Body of pancreas (tissue), 4 donors: ENCODE measurements at places on chromosomes 1 and 21.

- DNase-seq: no peak
These were observed 4.3 kb downstream of the ZNF326 start for GRCh38 chr1:89999208-89999607.

DNA sequence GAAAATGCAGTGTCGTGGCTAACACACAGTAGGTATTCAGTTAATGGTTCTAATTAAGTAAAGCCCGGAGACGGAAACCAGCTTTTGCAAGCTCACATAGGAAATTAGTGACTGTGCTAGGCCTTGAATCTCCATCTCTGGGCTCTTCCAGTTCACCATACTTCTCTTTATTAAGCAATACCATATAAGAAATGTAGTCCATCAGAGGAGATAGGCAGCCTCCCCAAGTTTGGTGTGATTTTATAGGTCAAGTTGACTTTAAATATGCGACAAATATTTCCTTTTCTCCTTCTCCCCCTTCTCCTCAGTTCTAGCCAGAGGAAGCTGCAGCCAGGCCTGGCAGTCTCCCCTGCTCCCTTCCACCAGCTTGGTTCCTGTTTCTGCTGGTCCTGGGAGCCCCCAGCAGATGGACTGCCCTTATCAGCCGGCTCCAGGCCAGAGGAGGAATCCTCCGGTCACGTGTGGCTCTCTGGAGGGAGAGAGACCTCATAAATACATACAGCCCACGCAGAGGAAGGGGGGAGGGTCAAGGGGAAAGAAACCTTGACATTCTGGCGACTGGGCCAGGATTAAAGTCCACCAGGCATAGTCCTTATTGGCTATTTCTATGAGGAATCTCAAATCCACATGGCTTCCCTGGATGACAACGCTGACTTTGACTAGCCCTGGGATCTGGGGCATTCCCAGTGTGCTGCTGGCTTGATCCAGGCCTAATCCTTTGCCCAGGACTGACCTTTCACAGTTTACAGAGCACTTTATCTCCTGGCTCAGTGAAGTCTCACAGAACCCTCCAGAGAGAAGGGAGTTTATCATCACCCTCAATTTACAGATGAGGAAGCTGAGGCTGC, 115.1 kb upstream of the JUN start:
- peak; percentile 47 for DNase-seq

DNA sequence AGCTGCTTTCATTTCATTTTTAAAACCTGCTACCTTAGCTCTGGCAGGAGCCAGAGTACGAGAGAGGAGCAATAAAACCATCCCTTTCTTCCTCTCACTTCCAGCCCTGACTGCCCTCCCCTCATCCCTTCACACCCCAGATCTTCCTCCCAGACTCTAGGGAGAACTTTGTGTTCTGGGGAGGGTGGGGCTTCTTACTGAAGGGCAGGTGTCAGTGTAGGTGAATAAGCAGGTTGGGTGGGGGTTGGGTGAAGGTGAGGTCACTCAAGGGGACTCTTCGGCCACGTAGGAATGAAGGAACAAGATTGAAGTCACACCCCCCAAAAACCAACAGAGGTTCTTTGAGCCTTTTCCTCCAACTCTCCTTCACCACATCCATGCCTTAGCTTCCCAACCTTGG, 88.9 kb downstream of the CD58 start:
- DNase-seq: no peak

DNA sequence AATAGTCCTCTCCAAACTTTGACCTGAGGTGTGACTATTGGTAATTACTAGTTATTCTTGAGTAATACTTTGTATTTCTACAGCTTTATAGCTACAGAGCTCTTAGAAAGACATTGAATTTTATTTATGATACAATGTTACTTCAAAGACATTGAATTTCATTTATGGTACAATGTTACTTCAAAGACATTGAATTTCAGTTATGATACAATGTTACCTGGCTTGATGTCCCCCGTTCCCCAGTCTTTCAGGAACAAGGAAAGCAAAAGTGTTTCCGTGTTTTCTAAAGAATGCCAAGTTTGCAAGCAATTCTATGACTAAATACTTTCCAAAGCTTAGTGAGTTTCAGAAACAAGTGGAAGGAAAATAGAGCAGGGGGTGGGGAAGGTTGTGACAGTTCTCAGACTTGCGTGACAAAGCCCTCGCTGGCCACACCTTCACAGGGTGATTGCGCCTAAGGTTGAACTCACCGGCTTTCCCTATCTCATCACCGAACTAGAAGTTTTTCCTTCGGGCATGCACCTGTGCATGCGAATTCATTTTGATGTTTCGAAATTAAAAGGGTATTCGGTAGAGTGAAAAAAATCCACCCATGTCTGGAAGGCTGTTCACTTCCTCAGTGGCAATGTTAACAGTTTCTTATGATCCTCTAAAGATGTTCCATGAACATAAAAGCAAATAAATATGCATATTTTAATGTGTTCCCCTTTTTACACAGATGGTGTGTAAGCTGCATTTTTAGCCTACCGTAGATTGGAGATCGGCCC, 909 bp upstream of the PAXBP1 start:
- peak; percentile 46 for DNase-seq

DNA sequence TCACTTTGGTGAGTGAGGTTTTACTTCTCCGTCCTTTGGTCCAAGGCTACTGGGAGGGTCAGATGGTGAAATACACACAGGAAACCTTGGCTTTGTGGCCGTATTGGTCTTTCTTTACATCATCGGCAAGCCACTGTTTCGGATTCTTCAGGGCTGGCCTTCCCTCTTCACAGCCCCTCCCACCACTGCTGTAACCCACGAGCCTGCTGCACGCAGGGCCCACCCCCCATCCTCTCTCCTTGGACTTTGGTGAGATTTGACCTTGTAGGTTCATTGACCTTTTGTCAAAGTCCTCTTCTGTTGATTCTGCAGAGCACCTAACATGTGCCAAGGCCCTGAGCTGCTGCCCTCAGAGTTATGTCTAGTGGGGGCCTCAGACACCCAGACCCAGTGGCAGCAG, 328.6 kb downstream of the CAMTA1 start:
- no peak for DNase-seq

- peak; percentile 80 for DNase-seq
These were observed 15.2 kb downstream of the BCAN start for GRCh38 chr1:156656806-156657740.

DNA sequence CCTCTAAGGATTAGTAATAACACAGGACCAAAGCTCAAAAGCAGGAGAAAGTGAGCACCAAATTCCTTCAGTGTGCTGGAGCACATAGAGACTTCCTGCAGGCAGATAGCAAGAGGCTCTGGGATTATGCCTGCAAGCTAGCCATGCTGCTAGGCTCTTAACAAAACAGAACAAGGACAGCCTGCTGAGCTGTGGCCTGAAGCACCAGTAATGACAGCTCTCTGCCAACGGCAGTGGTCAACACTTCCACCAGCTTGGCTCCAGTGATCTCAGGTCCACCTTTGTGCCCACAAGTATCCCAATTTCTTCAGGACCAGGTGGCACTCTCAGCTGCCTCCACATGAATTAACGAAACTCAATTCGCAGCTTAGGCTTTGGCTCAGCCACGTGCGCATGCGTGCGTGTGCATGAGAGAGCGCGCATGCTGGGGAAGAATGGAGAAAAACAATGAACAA, 64.2 kb downstream of the SLC45A1 start:
- DNase-seq: no peak

DNA sequence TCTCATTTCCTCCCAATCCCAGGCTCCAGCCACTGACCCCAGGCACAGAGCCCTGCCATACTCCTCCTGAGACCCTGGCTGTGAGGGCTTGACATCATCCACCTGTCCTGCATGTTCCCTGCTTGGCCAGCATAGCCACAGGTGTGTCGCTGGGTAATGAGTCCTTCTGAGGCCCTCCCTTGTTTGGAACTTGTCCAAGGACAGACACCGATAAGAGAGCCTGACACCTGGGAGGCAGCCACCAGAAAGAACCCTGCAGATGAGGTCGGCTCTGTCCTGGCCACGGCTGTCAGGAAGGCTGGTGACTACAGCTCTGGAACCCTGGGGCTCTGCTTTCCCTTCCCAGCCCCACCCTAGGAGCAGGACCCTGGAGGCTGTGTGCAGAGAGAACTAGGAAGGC, 34.6 kb downstream of the TMEM63A start:
- DNase-seq: peak; percentile 80

DNA sequence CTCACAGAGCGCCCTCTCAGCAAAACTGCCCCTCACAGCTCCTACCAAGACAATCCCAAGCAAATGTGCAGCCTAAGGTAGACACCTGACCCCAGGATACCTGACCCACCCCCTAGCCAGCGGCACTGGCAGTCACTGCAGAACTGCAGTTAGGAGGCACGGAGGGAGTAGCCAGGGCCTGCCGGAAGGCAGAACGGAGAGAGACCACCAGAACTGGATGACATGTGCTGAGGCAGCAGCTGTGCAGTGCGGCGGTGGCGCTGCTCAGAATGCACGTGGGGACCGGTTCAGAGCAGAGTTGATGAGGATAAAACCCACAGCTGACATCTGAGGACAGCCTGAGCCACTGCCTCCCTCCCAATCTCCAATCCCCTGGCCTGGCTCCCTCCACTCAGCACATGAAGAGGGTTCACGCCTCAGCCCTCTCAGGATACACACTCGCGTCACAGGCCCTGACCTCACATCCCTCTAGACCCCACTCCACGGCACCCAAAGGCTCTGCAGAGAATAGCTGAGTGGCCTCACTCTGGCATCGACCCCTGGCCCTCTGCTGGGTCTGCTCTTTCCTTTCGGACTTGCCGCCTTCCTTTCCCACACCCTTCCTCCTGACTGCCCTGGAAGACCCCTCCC, 29.6 kb downstream of the UBE2G2 start:
- DNase-seq: no peak

- DNase-seq: no peak
These were observed 61.1 kb upstream of the FBXO28 start for GRCh38 chr1:224052772-224053171.

- no peak for DNase-seq
These were observed 32.3 kb downstream of the VWA5B1 start for GRCh38 chr1:20322825-20323612.

DNA sequence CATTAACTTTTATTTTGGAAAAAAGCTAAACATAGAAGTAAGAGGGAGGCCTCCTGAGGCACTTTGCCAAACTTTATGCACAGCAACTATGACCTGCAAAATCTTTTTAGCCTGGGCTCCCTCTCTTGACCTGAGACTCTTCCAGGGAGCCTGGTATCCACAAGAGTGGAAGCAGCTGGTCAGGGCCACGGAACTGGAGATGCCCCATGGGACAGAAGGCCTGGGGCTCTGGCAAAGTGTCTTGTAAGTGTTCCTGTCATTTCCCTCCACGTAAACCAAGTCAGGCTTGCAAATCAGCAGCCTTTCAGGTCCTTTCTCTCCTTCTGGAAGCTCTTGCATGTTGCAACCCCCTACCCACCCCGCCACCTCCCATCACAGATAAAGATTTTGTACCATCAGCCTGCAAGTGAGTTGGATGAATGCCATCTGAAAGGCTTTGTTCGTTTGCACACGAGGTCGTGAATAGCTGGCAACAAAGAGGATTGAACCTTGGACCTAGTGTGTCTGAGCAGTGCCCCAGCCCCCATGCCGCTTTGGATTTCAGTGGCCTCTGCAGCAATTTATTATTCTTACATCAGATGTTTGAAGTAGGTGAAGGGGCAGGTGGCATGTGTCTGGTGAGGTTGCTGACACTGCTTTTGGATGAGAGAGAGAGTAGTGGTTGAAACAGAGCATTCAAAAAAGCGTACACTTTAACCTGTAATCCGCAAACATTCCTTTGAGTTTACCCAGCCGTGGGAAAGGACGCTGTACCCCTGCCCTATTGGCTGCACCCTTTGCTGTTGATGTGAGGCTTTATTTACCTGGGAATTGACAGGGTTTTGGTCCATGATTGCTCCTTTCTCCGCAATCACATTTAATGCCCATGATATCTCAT, 91.6 kb downstream of the GALNT2 start:
- DNase-seq: peak; percentile 64

- DNase-seq: no peak
These were observed 266.1 kb downstream of the TNR start for GRCh38 chr1:175477248-175477647.

GRCh38 chr1:242554577-242554976, 30.1 kb upstream of the PLD5 start:
- DNase-seq: no peak

DNA sequence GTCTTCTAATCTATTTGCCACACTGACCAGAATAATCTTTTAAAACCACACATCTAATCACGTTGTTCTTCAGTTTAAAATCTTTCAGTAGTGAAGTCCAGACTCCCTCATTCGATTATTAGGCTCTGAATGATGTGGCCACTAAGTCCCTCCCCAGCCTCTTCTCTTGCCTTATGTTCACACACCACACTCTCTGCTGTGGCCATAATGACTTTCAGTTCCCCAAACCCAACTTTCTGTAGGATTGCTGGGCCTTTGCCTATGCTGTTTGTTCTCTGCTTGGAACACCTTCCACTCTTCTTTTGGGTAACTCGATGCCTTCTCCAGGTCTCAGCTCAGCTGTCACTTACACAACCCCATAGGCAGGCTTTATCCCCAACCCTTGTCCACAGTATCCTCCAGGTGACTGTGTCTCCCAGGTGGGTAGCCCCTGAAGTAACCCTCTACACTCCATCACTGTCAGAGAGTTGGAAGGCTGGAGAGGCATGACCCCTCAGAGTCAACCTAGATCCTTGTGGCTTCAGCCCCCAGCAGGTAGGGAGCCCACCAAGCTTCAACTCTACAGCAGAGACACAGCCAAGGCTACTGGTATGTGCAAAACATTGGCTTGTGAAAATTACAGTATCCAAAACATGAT, 8.4 kb upstream of the SLC37A1 start:
- DNase-seq: no peak

DNA sequence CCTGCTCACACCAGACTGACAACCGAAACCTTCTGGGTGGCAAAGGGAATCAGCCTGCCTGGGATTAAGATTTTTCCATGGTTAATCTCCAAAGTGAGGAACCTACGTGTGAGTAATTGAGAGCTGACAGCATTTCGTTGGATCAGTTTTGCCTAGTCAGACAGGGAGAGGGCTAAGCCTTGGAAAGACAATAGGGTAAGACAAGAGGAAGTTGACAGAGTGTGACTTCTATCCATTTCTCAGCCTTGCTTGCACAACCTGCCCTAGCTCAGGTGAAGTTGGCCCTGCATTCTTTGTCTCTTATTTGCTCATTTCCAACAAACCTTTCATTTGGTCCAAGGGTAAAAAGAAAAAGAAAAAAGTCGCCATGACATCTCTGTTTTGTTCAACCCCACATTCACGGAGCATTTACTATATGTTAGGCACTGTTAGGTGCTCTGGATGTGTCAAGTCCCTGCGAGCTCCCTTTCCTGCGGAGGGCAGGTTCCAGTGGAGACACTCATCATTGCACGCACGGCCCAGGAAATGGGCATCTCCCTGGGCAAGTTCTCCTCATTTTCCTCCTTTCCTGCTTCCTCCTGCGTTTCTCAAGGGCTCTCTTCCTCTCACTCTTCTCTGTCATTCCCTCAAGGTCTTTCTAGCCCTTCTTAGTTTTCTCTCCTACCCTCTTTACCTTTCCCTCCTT, 23.3 kb downstream of the KIRREL1 start:
- DNase-seq: no peak
